ENCODE measurements at places on chromosomes 7 and 10. TPM values are rescaled to one million over a fixed set of nuclear protein-coding genes. Genes with fewer than 3 reads are reported as not detected.

DNA sequence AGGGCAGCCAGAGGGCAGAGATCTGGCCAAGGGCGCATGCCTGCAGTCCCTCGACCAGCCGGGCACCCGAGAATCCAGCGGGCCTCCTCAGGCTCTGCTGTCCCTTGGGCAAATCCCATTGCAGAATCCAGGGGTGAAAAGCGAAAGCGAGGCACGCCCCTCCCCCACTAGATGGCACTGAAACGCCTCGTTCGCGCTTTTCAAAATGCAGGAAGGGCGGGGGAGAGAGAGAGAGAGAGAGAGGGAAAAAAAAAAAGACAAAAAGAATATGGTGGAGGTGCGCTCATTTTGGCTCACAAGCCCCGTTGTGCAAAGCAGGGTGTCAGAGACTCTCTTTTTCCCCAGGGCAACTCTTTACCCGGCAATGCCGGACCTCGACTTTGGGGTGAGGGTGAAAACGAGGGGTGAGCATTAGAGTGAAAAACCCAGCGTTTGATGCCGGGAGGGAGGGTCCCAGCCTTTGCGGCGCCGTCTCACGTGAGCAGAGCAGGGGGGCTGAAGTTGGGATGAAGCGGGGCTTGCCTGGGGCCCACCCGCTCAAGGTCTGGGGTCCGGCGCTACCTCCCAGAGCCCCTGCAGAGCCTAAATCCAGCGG is 2.5 kb upstream of the TMEM178B start:
- H3K27ac ChIP-seq: no peak overlapping the region
- H3K36me3 ChIP-seq: peaks cover 29% of the 10 kb centered on the region
- peak overlapping the region; percentile 72 for H3K4me3 ChIP-seq
- peak; percentile 43 for DNase-seq

Gene AVPI1
- total RNA-seq: 25.6 TPM

DNA sequence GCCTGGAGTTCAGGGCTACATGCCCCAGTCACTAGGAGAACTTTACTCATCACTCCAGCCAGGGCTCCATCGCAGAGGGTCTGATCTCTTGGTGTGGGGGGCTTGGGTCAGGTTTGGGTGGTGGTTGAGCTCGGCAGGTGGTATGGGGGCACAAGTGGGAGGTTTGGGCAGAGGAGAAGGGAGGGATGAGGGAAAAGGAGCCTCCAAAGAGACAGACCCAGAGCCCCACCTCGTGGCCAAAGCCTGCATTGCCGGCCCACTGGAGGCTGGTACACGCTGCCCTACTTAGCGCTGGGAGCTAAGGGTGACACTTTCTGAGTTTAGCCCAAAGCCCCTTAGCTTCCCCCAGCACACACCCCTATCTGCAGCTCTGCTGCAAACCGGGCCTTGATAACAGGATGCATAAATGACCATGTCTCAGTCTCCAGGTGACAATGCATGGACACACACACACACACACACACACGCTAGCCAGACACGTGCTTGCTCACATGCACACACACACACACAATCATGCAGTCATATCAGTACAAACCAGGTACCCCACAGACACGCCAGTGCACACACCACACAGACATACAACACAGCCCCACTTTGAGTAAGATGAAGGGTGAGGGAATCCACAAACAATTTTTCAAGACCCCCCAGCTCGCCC is 14.7 kb downstream of the LZTS2 start:
- H3K27ac ChIP-seq: no peak overlapping the region
- peak; percentile 85 for DNase-seq
- H3K36me3 ChIP-seq: no peaks in the 10 kb centered on the region
- peaks cover 50% of the 10 kb centered on the region for H3K27me3 ChIP-seq

- no peaks in the 10 kb centered on the region for H3K27me3 ChIP-seq
- H3K4me1 ChIP-seq: no peaks in the 10 kb centered on the region
- H3K27ac ChIP-seq: no peak overlapping the region
Observed at GRCh38 chr7:3094701-3095445, 51.2 kb upstream of the CARD11 start.

- H3K36me3 ChIP-seq: no peaks in the 10 kb centered on the region
- no peak overlapping the region for H3K4me3 ChIP-seq
- no peak overlapping the region for H3K27ac ChIP-seq
- H3K27me3 ChIP-seq: no peaks in the 10 kb centered on the region
Observed at GRCh38 chr10:43904301-43904700, 255.6 kb upstream of the ZNF32 start.

DNA sequence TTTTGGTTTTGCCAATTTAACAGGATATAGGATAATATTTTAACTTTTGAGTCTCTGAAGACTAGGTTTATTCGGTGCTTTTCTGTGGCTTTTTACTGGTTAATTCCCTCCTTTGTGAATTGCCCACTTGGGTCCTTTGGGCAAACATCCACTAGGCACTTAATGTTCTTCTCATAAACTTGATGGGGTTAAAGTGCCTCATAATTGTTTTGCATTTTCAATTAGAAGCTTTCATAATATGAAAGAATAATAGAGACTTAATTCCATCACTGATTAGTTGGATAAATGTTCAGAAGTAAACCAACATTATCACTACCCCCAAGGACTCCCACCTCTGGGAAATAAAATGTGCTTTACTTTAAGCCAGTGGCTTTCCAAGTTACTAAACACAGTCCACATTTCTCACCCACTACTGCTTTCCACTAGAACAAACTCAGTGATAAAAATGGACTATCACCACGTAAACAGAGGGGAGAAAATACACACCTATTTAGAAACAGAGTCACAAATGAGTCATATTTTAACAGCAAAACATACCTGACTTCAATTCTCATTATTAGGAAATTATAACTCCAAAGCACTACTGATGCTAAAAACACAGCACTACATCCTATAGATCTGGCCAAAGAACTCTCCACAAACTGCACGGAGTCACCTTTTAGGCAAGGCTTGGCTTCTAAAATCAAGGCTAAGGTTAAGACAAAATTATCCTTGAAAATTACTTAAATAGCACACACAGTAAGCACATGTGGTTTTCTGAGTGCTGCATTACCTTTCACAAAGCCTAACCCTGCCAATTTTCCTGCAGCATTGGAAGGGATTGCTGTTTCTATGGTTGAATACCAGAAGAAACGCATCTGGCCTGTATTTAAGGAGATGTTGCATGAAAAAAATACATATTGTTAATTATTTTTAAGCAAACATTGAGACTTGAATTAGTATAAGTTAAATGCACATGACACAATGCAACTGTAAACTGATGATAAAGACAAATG is 41.2 kb downstream of the PARD3 start:
- no peak overlapping the region for H3K27ac ChIP-seq
- peaks cover 43% of the 10 kb centered on the region for H3K4me1 ChIP-seq
- no peaks in the 10 kb centered on the region for H3K27me3 ChIP-seq
- DNase-seq: no peak
- no peak overlapping the region for H3K4me3 ChIP-seq

Gene MGAM2
- total RNA-seq: 124 TPM

GRCh38 chr10:23053036-23053435 is 42.3 kb upstream of the MSRB2 start:
- no peak overlapping the region for H3K27ac ChIP-seq
- no peaks in the 10 kb centered on the region for H3K36me3 ChIP-seq
- H3K27me3 ChIP-seq: no peaks in the 10 kb centered on the region

DNA sequence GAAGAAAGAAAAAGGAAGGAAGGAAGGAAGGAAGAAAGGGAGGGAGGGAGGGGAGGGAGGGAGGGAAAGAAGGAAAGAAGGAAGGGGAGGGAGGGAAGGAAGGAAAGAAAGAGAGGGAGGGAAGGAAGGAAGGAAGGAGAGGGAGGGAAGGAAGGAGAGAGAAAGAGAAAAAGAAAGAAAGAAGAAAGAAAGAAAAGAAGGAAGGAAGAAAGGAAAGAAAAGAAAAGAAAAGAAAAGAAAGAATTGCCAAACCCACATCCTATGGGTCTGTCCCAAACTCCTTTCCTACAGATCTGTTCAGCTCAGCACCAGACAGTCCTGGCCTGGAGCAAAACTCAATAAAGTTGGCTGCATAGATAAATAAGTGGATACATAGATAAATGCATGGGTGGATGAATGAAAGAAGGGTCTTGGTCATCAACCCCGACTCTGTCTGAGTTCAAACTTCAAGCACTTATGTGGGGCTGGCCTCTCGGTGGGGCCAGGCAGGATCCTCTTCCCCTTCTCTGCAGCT is 17.2 kb upstream of the TLX1 start:
- peaks cover 31% of the 10 kb centered on the region for H3K27me3 ChIP-seq
- no peak overlapping the region for H3K27ac ChIP-seq
- peaks cover 4% of the 10 kb centered on the region for H3K36me3 ChIP-seq

- peak; percentile 32 for DNase-seq
- peaks cover 15% of the 10 kb centered on the region for H3K36me3 ChIP-seq
- H3K4me1 ChIP-seq: peaks cover 43% of the 10 kb centered on the region
- H3K27ac ChIP-seq: peak overlapping the region; percentile 74
- peak overlapping the region; percentile 57 for H3K4me3 ChIP-seq
- no peaks in the 10 kb centered on the region for H3K27me3 ChIP-seq
Observed at GRCh38 chr7:144384071-144384470, 19.4 kb downstream of the NOBOX start.

DNA sequence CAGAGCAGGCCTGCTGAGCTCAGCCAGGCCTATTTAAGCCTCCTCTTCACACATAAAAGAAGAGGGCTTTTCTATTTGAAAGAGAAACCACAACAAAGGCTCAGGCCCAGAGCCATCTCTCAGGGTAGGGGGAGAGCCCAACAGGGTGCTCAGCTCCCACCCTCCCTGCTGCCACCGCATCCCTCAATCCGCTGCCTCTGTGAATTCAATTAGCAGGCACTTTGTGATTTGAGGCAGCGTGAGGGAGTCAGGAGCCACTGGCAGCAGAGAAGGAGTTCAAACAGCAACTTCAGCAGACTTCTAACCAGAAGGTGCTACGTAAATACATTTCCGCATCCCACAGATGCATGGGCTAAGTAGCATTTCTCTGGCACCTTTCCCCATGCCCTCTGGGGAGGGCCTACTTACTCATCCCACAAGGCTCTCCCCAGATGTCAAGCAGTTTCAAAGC is 45.2 kb downstream of the LRRC20 start:
- H3K4me3 ChIP-seq: no peak overlapping the region
- H3K27ac ChIP-seq: peak overlapping the region; percentile 60
- no peak for DNase-seq
- peaks cover 23% of the 10 kb centered on the region for H3K4me1 ChIP-seq

- DNase-seq: no peak
- H3K36me3 ChIP-seq: no peaks in the 10 kb centered on the region
- H3K4me3 ChIP-seq: no peak overlapping the region
- H3K27ac ChIP-seq: no peak overlapping the region
- H3K4me1 ChIP-seq: no peaks in the 10 kb centered on the region
Observed at GRCh38 chr10:129694691-129695243, 227.7 kb downstream of the MGMT start.

- H3K4me1 ChIP-seq: no peaks in the 10 kb centered on the region
- no peak overlapping the region for H3K27ac ChIP-seq
- H3K27me3 ChIP-seq: no peaks in the 10 kb centered on the region
- no peaks in the 10 kb centered on the region for H3K36me3 ChIP-seq
- H3K4me3 ChIP-seq: no peak overlapping the region
Observed at GRCh38 chr7:91383905-91384274, 119.7 kb downstream of the FZD1 start.

- H3K4me3 ChIP-seq: no peak overlapping the region
- H3K36me3 ChIP-seq: peaks cover 5% of the 10 kb centered on the region
- H3K27me3 ChIP-seq: no peaks in the 10 kb centered on the region
- no peak for DNase-seq
- no peaks in the 10 kb centered on the region for H3K4me1 ChIP-seq
- H3K27ac ChIP-seq: no peak overlapping the region
Observed at GRCh38 chr7:130154501-130155317, 50.5 kb downstream of the TMEM209 start.

- no peak overlapping the region for H3K27ac ChIP-seq
- H3K4me1 ChIP-seq: peaks cover 25% of the 10 kb centered on the region
- no peak overlapping the region for H3K4me3 ChIP-seq
Observed at GRCh38 chr10:4698075-4698474, 127.9 kb upstream of the AKR1E2 start.

DNA sequence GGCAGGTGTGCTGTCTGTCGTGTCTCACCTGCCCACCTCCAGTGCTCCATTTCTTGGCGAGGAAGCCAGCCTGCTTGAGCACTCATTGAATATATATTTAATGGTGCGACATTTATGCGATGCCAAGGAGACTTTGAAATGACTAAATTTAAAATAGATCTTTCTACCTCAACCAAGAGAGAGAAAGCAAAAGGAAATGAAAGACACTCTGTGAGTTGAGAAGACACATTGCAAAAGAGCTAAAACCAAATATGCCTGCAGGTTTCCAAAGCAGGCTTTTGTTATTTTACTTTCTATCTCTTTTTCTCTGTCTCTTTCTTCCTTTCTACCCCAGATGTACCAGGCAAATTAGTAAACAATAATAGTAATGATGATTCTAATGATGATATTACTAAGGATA is 53.6 kb upstream of the AOAH start:
- no peaks in the 10 kb centered on the region for H3K27me3 ChIP-seq
- H3K36me3 ChIP-seq: no peaks in the 10 kb centered on the region
- DNase-seq: no peak
- H3K27ac ChIP-seq: no peak overlapping the region
- peaks cover 36% of the 10 kb centered on the region for H3K4me1 ChIP-seq

DNA sequence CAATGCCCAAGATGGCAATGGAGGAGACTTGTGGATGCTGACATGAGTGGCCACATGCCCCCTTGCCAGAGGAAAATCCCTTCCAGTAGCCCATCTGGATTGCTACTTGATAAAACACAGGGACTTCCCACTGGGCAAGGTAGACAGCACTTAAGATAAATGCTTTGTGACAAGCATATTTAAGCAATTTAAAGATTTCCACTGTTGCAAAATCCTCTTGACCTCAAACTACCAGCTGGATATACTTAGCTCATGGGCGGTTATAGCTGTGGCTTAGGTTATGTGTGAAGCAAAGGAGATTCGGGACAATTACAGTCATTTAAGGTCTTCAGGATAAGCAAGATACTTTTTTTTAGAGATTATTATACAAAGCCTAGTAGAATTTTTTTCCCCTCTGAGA is 238.1 kb downstream of the BMPER start:
- H3K4me3 ChIP-seq: no peak overlapping the region
